CD4-positive, alpha-beta T cell treated with Interleukin-21 for 1 hour (primary cell): ENCODE measurements at places on chromosomes 6 and 20.

- DNase-seq: no peak
Observed at GRCh38 chr6:132624175-132624574, at the start of gene TAAR2. Gene TAAR2, minus strand, starts transcription at chr6:132624275. Its CDS starts 0 bp downstream, at chr6:132624275.

DNA sequence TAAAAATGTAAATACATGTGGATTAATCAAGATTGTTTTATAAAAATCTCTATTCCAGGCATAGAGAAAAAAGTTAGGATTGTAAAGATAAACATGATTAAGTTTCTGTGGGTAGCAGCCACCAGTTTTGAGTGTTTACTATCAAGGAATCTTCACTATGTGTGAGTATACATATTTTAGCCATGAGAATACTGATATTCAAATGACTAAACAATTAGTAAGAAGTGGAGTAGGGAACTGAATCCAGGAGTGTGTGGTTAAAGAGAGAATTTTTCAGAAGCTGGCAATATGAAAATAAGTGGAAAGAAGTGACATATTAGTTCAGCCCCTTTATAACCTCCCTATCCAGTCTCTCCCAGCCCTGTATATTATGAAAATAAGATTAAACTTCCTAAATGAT, 10.3 kb downstream of the ELOVL2 start:
- DNase-seq: no peak

GRCh38 chr6:150134280-150134920, 8.4 kb upstream of the PPP1R14C start:
- no peak for DNase-seq

DNA sequence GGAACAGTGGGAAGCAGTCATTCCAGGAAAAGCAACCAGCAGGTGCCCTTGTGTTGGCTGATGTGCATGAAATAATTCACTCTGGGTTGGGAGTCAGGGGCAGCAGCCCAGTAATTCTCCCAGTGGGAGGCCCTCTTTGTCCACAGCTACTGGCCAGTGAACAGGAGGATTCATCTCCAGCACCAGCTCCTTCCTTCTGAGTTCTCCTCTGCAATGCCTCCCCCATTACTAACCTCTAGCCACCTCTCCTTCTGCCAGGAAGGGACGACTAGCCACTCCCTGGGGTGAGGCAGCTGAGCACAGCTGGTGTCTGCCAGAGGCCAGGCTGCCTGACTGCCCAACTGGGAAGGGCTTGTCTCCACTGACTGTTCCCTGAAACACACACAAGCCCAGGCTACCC, 12.5 kb upstream of the R3HDML start:
- no peak for DNase-seq

- DNase-seq: no peak
Observed at GRCh38 chr20:45423700-45424099, 7.8 kb downstream of the PIGT start.

DNA sequence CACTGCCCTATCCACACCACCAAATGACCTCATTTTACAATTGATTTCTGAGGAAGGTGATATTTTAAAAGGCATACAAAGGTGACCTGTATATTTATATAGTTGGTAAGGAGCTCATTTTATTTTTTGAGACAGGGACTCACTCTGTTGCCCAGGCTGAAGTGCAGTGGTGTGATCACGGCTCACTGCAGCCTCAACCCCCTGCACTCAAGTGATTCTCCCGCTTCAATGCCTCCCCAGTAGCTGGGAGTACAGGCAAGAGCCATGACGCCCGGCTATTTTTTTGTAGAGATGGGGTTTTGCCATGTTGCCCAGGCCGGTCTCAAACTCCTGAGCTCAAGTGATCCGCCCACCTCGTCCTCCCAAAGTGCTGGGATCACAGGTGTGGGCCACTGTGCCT, 13.0 kb downstream of the NCOA5 start:
- DNase-seq: no peak

DNA sequence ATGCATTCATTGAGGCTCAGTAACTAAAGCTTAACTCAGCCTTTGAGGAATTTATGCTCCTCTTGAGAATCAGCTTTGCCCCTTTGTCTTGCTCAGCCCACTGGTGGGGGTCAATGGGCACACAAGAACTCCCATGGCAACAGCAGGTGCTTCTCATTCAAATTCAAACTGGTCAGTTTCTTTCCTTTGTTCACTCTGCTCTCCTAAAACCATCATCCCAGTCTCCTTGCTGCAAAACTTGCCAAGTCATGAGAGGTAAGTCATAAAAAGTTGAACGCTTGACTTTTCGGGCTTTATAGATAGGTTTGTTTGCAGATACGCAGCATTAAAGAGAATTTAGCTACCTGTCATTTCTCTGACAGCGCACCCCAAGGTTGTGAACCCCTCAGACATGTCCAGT, 146.8 kb downstream of the TFAP2A start:
- no peak for DNase-seq

DNA sequence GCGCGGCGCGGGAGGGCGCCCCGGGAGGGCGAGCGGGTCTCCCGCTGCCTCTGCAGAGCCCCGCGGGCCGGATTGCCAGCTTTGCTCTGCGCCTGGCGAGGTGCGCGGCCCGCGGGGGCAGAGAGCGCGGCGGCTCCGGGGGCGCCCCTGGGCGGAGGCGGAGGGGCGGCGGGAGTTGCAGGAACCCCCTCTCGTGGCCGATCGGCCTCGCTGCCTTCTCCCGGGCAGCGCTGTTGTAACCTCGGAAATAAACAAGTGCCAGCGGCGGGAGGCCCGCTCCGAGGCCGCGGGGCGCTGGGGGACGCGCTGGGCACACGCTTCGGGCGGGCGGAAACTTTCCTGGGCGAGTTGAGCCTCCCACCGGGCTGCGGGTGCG, 1.2 kb downstream of the CDH4 start:
- DNase-seq: no peak

DNA sequence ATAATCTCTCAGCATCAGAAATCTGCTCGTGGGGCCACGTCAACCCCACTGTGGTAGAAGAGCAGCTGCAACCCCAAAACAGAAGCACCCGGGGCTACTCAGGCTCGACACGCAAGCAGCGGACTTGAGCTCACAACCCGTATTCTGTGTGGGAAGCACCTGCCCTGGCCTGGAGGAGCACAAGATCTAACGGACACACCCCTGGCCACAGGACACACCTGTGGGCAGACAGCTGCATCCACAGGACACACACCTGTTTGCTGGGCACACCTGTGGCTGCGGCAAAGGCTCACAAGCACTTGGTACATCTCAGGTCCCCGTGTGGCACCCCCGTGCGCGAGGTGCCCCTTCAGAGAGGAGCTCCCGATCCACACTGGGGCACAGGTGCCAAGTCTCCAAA, 36.5 kb downstream of the ZBTB46 start:
- DNase-seq: no peak
